Karpas-422 (cell line): ENCODE measurements at places on chromosomes 11 and 22. TPM values are rescaled to one million over a fixed set of nuclear protein-coding genes. Genes with fewer than 3 reads are reported as not detected.

The CARD18 gene
- total RNA-seq, result not detected in 2 replicates

The SLC15A3 gene
- total RNA-seq, result 49.5 and 64.7 TPM in 2 replicates

The NOL12 gene
- 12.3 and 48.1 TPM in 2 replicates for total RNA-seq

The ZBTB16 gene
- not detected in 2 replicates for total RNA-seq

The SLC22A8 gene
- total RNA-seq, result not detected in 2 replicates

The LIF gene
- not detected in 2 replicates for total RNA-seq

DNA sequence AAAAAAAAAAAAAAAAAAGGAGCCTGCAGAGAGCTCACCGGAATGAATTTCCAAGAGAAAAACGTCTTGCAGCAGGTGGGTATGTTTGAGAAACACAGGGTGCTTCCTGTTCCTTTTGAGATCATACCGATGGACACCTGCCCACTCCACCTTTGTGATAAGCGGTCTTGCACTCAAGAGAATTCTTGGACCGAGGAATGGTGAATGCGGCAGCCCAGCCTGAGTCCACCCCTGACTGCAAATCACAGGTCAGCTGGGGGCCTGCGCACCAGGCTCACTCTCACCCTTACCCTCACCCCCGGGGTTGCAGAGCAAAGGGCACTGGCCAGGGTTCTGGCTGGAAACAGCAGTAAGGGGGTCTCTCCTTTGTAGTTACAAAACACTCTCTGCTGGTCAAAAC is 16.8 kb upstream of the TEF start:
- H3K4me3 ChIP-seq, result no peak overlapping the region
- no peak for DNase-seq
- H3K4me1 ChIP-seq, result no peaks in the 10 kb centered on the region
- H3K36me3 ChIP-seq, result no peaks in the 10 kb centered on the region

GRCh38 chr11:110152199-110152598 is 59.0 kb downstream of the ZC3H12C start:
- H3K27me3 ChIP-seq, result no peaks in the 10 kb centered on the region
- H3K4me1 ChIP-seq, result no peaks in the 10 kb centered on the region
- DNase-seq, result no peak

GRCh38 chr22:19770349-19771220 is 10.0 kb downstream of the TBX1 start:
- H3K27me3 ChIP-seq, result no peaks in the 10 kb centered on the region
- H3K4me1 ChIP-seq, result peaks cover 24% of the 10 kb centered on the region
- H3K4me3 ChIP-seq, result no peak overlapping the region

DNA sequence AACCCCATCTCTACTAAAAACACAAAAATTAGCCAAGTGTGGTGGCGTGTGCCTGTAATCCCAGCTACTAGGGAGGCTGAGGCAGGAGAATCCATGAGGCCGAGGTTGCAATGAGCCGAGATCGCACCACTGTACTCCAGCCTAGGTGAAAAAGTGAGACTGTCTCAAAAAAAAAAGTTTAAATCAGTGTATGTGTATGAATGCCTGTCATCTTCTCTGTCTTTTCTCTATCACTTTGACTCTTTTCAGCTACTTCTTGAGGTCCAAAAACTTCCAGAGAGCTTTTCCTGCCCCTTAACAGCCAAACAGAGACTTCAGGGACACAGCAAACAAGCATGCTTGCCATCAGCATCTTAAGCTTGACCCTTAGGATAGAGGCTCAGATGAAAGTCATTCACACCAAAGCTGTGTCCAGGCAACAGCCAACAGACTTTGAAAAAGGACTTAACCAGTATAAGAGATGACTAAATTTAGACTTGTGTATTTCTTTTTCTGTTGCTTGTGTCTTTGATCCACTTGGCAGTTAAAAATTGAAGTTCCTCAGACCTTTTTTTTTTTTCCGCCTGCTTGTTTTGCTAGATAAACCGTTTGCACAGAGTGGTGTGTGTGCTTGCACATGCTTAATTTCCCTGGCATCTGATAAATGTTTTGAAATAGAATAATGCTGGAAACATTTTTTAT is 151.9 kb downstream of the DBX1 start:
- no peaks in the 10 kb centered on the region for H3K36me3 ChIP-seq
- no peak for DNase-seq
- H3K4me3 ChIP-seq, result no peak overlapping the region
- H3K27me3 ChIP-seq, result no peaks in the 10 kb centered on the region
- no peak overlapping the region for H3K27ac ChIP-seq
- H3K4me1 ChIP-seq, result no peaks in the 10 kb centered on the region

DNA sequence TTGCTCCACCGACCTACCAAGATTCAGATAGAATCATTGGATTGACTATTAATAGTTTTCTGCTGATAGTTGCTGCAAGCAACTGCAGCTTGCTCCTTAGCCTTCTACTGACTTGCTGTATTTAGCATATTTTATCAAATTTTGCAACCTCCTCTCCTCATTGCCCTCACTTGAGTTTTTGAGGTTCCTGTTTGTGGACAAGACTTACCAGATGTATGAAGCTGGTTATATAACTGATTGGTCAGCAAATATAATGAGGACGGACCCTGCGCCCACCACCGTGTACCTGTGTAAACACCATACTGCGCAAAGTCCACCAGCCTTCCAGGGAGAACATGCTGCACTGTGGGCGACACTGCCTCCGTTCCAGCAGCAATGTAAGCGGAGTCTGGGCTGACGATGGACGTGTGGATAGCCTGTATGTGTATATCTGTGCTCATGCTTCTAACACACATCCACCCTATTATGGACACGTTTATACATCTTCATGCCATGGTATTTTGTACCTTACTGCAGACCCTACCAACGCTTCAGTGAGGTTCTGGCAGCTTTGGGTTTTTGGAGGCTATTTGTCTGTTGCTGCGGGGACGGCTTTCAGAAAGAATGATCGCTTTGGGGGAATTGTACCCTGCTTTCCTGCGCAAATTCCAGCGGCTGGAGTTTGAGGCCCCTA is 1.5 kb upstream of the USP18 start:
- H3K27ac ChIP-seq, result no peak overlapping the region
- no peaks in the 10 kb centered on the region for H3K36me3 ChIP-seq
- H3K4me1 ChIP-seq, result peaks cover 8% of the 10 kb centered on the region
- DNase-seq, result no peak
- no peaks in the 10 kb centered on the region for H3K27me3 ChIP-seq
- no peak overlapping the region for H3K4me3 ChIP-seq

GRCh38 chr11:133830931-133831907 is 14.1 kb downstream of the SPATA19 start:
- no peak overlapping the region for H3K4me3 ChIP-seq
- H3K27ac ChIP-seq, result no peak overlapping the region
- H3K36me3 ChIP-seq, result no peaks in the 10 kb centered on the region
- no peaks in the 10 kb centered on the region for H3K4me1 ChIP-seq
- H3K27me3 ChIP-seq, result no peaks in the 10 kb centered on the region

- H3K4me1 ChIP-seq, result peaks cover 40% of the 10 kb centered on the region
- peaks cover 11% of the 10 kb centered on the region; the same call in 1 of the 2 replicates for H3K36me3 ChIP-seq
- H3K27ac ChIP-seq, result no peak overlapping the region
These were observed 1.2 kb upstream of the GRK2 start for GRCh38 chr11:67264877-67265632.

DNA sequence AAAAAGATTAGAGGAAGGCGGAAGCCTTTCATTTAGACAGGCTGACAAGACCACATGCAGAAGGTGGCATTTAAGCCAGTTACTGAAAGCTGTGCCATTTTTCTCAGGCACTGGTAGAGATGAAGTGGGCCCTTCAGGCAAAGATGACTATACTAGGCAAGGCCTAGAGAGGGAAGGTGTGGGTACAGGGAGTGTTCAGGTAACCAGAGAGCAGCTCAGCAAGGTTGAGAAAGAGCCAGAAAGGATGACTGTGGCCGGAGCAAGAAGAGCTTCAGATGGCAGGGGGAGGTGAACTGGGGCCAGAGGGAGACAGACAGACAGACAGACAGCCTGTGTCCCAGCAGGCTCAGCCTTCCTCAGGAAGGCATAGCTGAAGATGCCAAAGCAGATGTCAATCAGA is 88.1 kb upstream of the NARS2 start:
- DNase-seq, result no peak
- no peak overlapping the region for H3K4me3 ChIP-seq
- no peaks in the 10 kb centered on the region for H3K36me3 ChIP-seq
- H3K27me3 ChIP-seq, result no peaks in the 10 kb centered on the region
- H3K27ac ChIP-seq, result no peak overlapping the region

GRCh38 chr11:70314730-70315129 is 44.2 kb downstream of the PPFIA1 start:
- H3K36me3 ChIP-seq, result no peaks in the 10 kb centered on the region
- no peaks in the 10 kb centered on the region for H3K4me1 ChIP-seq
- H3K27me3 ChIP-seq, result no peaks in the 10 kb centered on the region
- H3K4me3 ChIP-seq, result no peak overlapping the region
- no peak overlapping the region for H3K27ac ChIP-seq

DNA sequence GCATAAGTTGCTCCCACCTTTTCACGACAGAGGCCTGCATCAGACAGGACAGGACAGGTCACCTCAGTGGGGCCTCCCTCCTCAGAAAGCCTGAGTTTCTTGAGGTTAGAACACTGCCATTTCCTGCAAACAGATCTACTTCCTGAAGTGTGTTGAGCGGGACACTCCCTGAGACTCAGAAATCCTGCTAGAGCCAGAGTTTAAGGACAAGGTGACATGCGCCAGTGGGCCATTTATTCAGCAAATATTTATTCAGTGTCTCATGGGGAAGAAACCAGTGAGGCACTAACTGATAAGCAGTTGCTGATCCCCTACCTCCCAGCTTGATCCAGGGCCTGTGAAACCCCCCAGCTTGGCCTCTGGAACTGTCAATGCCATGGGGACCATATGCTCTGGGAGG is 454.6 kb downstream of the SOX6 start:
- no peaks in the 10 kb centered on the region for H3K4me1 ChIP-seq
- no peak for DNase-seq
- H3K27me3 ChIP-seq, result no peaks in the 10 kb centered on the region
- H3K4me3 ChIP-seq, result no peak overlapping the region
- no peaks in the 10 kb centered on the region for H3K36me3 ChIP-seq
